ENCODE measurements at places on chromosomes 6 and 20.

- no peak for DNase-seq
These were observed 242.8 kb downstream of the UST start for GRCh38 chr6:148989585-148989984.

GRCh38 chr20:47150403-47151152, 205.9 kb downstream of the ZMYND8 start:
- no peak for DNase-seq

DNA sequence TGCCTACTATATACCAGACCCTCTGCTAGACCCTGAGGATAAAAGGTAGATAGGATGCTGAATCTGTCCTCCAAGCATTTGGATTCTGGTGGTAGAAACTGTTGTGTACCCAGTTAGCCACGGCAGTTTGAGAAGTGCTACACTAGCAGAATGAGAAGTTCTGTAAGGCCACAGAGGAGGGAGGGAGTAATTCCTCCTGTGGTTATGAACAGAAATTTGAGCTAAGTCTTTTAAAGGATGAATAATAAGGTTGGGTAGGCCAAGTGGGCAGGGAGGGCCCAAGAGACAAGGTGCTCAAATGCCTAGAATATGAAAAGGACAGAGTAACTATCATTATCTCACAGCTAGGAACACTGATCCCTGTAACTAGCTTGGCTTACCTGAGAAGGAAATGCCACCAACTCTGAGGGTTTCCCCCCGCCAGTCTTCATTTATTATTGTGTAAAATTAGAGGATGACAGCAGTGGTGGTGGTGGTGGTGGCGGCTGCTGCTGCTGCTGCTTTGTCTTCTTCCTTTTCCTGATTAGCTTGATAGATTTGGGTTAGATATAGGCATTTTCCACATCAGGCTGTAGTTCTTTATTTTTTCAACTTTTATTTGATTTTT, 243.3 kb downstream of the PRL start:
- no peak for DNase-seq

GRCh38 chr6:96811136-96811535, 26.1 kb downstream of the GPR63 start:
- DNase-seq: no peak

- no peak for DNase-seq
These were observed 12.3 kb upstream of the SSTR4 start for GRCh38 chr20:23022849-23023248.

DNA sequence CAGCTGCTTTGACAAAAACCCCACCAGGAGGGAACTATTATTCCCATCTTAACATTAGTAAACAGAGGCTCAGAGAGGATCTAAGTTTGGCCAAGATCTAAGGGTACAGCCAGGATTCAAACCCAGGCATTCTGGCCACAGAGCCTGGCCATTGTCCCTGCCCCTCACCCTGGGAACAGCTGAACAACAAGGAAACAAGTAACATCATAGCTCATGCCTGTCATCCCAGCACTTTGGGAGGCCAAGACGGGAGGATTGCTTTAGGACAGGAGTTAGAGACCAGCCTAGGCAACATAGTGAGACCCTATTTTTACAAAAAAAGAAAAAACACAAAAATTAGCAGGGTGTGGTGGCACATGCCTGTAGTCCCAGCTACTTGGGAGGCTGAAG, 27.5 kb downstream of the TOX2 start:
- DNase-seq: no peak

Measured in T-helper 2 cell (primary cell).